ENCODE measurements at places on chromosomes 7 and 10. TPM values are rescaled to one million over a fixed set of nuclear protein-coding genes. Genes with fewer than 3 reads are reported as not detected.

The SRRM3 gene
- 1.3 TPM for total RNA-seq

The CRHR2 gene
- total RNA-seq, result not detected

The ARID5B gene
- total RNA-seq, result 87.9 TPM

The KIAA1549 gene
- total RNA-seq, result 3.7 TPM

The KAZALD1 gene
- total RNA-seq, result 71.5 TPM

DNA sequence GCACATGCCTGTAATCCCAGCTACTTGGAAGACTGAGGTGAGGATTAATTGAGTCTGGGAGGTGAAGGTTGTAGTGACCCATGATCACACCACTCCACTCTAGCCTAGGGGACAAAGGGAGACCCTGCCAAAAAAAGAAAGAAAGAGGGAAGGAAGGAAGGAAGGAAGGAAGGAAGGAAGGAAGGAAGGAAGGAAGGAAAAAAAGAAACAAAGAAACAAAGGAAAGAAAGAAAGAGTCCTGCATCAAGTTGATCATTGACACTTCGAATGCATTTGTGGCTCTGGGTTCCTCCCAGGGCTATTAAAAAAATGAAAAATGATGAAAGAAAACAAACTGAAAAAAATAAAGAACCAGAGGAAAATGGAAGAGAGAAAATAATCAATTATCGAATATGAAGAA is 3.9 kb upstream of the PRRT4 start:
- no peak for DNase-seq

GRCh38 chr7:816300-816750 is 16.0 kb upstream of the SUN1 start:
- peak; percentile 95 for DNase-seq

DNA sequence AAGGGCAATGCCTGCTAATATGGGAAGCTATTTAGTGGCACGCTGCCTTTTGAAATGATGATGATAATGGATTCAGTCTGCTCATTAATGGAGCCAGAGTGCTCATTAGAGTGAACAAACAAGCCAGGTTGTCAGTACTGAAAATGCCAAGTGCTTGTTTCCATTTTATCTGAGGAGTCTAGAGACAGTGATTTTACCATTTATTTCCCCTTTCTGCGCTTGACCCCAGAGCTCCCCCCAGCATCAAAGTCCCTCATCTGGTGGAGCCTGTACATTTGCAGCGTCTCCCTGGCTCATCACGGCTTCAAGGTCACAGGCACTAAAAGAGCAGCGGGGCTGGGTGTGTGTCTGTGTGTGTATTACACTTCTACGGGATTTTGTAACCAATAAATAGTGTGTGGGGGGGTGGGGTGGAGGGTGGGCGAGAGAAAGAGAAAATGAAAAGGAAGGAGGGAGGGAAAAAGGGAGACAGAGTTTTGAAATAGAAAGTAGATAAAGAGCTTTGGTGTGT is 553.8 kb downstream of the TFEC start:
- DNase-seq, result no peak

- no peak for DNase-seq
Observed at GRCh38 chr7:35365523-35365922, 111.6 kb upstream of the TBX20 start.

GRCh38 chr10:22042557-22043326 is 39.2 kb upstream of the DNAJC1 start:
- peak; percentile 3 for DNase-seq

GRCh38 chr7:106206826-106207541 is 77.8 kb downstream of the NAMPT start:
- no peak for DNase-seq

DNA sequence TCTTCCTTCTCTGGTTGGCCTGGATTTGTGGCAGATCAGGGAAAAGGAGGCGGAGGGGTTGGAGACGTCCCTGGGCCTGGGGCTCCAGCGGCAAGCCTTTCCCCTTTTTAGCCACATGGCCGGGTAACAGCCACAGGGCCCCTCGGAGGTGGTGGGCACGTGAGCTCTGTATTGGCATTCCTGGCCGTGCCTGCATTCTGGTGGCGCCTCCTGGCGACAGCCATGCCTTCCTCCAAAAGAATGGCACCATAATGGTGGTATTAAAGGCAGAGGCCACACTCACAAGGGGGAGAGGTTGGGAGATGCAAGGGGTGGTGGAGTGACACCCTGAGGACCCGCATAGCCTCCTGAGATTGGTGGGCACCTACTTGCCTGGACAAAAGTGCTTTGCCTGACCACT is 3.0 kb upstream of the AQP1 start:
- no peak for DNase-seq

GRCh38 chr10:94524146-94524545 is 21.4 kb upstream of the HELLS start:
- peak; percentile 32 for DNase-seq

All from fibroblast of the aortic adventitia (primary cell).